Lung (tissue), 17 donors: ENCODE measurements at places on chromosomes 16 and 17. TPM values are rescaled to one million over a fixed set of nuclear protein-coding genes. Genes with fewer than 3 reads are reported as not detected.

The KRTAP4-3 gene
- total RNA-seq: not detected

The CYGB gene
- total RNA-seq: 20.0 TPM

DNA sequence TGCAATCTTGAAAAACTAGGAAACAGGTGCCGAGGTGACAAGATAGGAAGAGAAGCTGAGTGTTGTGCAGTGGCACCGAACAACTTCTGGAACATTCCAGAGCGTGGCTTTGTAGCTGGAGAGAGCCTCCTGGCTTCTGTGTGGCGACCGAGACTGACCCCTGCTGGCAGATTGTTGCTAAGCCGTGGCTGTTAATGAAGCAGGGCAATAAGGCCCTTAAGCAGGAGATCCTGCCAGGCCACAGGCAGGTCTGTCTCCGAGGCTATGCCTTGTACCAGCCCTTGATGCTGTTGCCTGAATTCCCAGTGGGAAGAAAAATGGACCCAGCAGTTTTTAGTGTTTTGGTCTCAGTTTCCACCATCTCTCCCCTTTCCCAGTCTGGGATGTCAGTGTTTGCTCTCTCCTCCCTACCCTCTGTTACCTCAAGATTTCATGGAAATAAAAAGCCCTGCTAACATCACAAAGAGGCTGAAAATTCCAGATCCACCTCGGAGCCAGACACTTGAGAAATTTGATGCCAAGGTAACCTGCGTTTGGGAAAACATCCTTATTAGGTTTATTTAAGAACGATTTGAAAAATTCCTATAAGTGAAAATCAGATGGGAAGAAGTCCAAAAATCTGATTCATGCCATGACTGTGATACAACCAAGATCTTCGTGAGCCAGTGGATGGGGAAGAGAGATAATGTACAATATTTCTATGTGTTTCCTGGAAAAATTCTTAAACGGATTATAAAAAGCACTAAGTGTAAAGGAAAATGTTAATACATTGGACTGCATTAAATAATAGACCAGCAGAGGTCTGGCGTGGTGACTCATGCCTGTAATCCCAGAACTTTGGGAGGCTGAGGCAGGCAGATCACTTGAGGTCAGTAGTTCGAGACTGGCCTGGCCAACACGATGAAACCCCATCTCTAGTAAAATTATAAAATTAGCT is 265.1 kb downstream of the PRKCA start:
- H3K4me3 ChIP-seq: no peak overlapping the region
- H3K36me3 ChIP-seq: no peaks in the 10 kb centered on the region
- DNase-seq: peak; percentile 72
- H3K27ac ChIP-seq: no peak overlapping the region
- H3K4me1 ChIP-seq: no peaks in the 10 kb centered on the region

DNA sequence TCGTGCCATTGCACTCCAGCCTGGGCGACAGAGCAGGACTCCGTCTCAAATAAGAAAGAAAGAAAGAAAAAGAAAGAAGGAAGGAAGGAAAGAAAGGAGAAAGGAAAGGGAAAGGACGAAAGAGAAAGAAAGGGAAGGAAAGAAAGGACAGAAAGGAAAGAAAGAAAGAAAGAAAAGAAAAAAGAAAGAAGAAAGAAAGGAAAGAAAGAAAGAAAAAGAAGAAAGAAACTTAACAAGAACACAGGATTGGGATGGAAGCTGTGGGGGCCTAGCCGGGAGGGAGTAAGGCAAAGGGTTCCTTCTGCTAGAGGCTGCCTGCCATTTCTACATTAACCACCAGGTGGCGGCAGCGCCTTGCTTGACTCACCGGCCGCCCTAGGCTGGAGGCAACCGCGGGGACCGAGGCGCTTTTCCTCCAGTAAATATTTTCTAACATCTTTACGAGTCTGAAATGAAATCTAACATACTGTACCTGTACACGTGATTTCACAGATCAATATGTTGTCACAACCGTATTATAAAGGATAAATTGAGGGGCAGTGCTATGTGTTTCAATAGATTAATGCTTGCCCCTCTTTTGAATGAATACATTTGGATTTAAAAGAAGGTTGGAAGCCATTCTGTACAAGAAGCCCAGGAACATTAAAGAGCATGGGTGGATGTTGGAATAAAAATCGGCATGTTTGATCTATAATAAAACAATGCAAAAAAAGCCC is 6.1 kb downstream of the GJD3 start:
- peaks cover 21% of the 10 kb centered on the region for H3K27me3 ChIP-seq
- H3K36me3 ChIP-seq: no peaks in the 10 kb centered on the region
- DNase-seq: peak; percentile 91
- no peak overlapping the region for H3K4me3 ChIP-seq

The CLEC18B gene
- total RNA-seq: 1.9 TPM

The GCGR gene
- total RNA-seq: not detected

- H3K4me1 ChIP-seq: peaks cover 3% of the 10 kb centered on the region
- peaks cover 5% of the 10 kb centered on the region for H3K36me3 ChIP-seq
- H3K27me3 ChIP-seq: no peaks in the 10 kb centered on the region
- H3K27ac ChIP-seq: no peak overlapping the region
- DNase-seq: no peak
These were observed 31.1 kb downstream of the PPM1D start for GRCh38 chr17:60631119-60631518.

The SYCE1L gene
- total RNA-seq: 6.9 TPM
